Activated gamma-delta T cell treated with Interleukin-2 at 50 U/mL for 16 hours (primary cell): ENCODE measurements at places on chromosomes 7 and 10.

GRCh38 chr10:42482411-42482810 is 156.0 kb downstream of the ZNF33B start:
- DNase-seq = no peak

DNA sequence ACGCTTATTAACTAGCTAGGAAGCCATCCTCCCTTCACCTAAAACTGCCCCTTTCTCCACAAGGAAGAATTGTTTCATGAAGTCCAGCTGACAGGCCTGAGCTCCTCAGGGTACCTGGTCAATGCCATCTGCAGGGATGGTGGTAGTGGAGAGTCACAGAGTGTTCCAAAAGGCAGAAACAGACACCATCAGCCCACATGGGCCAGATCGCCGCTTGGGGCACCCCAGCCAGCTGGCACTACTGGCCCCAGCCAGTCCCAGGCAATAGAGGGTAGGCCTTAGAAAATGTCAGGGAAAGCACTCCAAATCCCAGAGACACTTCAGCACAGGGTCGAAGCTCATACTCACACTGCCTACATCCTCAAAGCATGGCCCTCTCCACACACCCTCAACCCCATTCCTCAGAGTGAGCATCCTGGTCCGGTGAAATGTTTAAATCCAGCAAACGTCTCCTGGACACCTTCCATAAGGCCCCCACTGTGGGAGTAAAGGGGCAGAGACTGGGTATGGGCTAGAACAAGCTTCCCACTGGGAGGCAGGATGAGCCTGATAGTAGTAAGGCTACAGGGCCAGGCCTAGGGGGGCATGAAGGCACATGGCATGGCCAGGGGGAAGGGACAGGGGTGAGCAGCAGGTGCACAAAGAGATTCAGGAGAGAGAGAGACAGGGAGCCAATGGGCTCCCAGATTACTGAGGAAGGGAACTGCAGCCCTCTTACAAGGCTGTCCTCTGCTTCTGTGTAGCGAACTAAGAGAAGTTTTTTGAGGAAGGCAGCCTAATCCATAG is 1.9 kb downstream of the LRRC20 start:
- DNase-seq = no peak

- no peak for DNase-seq
These were observed 35.7 kb downstream of the NAPEPLD start for GRCh38 chr7:103113164-103113563.

DNA sequence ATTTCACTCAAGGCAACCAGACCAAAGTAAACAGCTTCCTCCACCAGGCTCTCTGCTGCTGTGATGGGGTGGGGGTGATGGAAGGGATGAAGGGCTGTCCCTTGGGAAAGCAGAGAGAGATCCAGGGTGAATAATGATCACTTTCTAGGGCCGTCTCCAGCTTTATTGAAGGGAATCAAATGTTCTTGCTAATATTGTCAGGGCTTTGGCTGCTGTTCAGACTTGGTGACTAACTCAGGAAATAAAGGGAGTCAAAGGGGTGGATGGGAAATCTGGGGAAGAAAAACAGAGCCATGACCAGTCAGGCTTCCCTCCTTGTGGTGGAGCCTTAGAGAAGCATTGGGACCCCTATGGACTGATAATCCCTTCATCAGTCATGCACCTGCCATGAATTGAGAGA is 196.2 kb upstream of the AGK start:
- DNase-seq = no peak

GRCh38 chr10:119919826-119920225 is 27.3 kb downstream of the SEC23IP start:
- no peak for DNase-seq

- DNase-seq = no peak
These were observed 43.0 kb downstream of the LOXL4 start for GRCh38 chr10:98224996-98225395.

DNA sequence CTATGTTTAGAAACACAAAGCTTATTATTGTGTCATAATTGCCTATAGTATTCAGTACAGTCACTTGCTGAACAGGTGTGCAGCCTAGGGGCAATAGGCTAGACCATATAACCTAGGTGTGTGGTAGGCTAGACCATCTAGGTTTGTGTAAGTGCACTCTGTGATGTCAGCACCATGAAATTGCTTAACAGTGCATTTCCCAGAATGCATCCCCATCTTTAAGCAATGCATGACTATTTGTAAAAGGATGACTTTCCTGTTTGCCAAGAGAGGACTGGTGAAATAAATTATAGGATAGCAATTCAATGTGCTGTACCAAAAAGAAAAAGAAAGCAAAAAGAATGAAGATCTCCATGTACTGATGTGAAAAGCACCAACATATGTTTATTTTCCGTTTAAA is 288.7 kb upstream of the AUTS2 start:
- DNase-seq = no peak

GRCh38 chr7:29300649-29301048 is 106.1 kb downstream of the CHN2 start:
- no peak for DNase-seq

GRCh38 chr10:48623009-48623408 is 18.1 kb upstream of the ARHGAP22 start:
- DNase-seq = no peak

DNA sequence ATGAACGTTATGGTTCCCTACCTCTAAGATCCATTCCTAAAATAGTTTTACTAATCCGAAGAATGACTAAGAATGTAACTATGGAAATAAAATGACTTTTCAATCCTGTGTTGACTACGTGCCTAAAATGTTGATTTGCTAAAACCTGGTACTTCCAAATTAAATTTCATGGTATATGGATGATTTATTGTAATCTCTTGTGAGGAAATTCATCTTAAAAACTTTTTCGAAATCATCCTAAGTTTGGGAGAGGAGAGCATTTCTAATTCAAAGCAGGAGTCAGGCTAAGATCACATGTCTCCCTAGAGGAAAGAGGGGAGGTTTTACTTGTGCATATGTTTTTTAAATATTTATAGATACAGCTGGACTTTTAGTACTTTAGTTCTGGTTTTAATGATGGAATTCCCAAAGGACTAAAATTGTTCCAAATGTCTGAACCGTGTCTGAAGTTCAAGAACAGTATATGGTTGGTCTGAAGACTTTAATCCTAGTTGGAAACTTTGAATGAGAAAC is 483.9 kb downstream of the AUTS2 start:
- DNase-seq = no peak

GRCh38 chr10:983401-983800 is 4.8 kb upstream of the GTPBP4 start:
- DNase-seq = no peak

DNA sequence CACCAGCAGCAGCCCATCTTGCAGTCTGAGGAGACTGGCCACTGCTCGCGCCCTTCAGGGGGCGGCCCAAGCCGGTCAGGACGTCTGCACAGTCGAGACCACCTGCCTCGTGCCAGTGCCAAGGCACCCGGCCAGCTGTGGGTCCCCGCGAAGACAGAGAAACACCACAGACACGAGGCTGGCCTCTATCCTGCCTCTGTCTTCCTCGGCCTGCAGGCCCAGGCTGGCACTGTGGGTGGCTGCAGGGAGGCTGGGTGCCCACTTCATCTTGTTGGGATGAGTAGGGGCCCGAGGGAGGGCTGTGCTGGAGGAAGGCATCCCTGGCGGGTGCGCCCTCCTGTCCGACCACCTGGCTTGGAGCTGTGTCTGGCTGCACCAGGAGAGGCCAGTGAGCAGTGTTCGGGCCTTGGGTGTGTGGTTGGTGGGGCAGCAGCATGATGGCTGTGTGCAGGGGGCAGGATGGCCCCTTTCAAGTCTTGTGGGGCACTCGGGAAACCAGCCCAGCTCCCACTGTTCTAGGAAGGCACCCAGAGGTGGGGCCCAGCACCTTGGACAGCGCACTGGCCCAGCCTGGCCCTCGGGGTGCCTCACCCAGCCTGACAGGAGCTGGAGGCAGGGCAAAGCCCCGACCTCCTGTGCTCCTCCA is 7.3 kb downstream of the DPYSL4 start:
- DNase-seq = no peak

GRCh38 chr7:3154317-3154716 is 110.7 kb upstream of the CARD11 start:
- no peak for DNase-seq

DNA sequence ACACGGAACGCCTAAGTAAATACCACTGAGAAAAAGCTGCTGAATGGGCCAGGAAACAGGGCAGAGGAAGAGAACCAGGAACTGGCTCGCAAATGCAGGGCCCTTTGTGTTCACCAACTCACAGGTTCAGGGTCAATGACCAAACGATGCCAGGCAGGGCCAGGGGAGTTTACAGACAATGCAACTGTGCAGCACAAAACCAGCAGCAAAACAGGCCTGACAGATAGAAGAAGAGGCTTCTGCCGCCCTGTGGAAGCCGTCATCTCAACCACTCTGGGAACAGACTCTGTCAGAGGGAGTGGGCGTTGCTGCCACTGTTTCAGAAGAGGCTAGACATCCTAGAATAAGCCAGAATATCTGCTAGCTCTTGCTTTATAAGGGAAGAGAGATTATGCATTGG is 117.9 kb downstream of the KMT2E start:
- DNase-seq = no peak

DNA sequence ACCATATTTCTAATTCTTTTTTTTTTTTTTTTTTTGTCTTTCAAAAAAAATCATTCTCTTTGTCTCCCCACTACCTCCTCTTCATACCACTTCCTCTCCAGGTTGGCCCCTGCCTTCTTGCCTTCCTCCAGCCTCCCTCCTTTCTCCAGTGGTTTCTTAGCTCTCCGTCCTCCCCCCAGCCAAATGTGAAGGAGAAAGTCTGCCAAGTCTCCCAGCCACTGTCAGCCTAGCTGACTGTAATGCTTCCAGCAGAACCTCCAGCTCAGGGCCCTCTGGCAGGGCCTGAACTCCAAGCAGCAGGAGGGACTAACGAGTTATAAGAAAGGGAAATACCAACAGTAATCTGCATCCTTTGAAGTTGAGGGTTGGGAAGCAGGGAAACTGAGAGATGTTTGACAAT is 35.5 kb upstream of the BICC1 start:
- DNase-seq = no peak

DNA sequence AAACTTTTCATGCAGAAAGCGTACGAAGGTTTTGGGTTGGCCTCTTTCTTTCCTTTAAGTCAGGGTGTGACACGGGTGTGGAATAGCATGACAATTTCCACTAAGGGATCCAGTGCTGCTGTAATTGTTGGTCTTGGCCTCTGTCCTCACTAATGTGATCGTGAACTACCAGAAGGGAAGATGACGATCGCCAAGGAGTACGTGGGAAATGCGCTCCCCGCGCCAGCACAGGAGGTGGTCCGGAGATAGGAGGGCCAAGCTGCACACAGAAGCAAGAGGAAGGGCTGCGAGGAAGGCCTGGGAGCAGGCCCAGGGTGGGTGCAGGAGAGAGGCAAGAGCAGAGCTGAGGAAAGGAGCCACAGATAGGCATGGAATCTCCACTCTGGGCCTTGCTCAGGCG is 79.7 kb upstream of the PODXL start:
- DNase-seq = no peak

GRCh38 chr7:13882051-13882450 is 107.4 kb downstream of the ETV1 start:
- no peak for DNase-seq
